ENCODE measurements at places on chromosomes 2 and 18.

GRCh38 chr18:25604894-25605597, 253.1 kb upstream of the ZNF521 start:
- DNase-seq: no peak

DNA sequence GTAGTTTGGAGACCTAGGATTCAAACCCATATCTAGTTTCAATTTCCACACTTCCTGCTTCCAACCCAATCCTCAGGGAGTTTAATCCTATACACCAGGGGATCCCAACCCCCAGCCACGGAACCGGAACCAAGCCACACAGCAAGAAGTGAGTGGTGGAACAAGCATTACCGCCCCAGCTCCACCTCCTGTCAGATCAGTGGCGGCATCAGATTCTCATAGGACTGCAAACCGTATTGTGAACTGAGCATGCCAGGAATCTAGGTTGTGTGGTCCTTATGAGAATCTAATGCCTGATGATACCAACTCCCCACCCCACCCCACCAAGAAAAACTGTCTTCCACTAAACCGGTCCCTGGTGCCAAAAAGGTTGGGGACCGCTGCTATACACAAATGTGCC, 52.5 kb downstream of the PRPF40A start:
- DNase-seq: no peak

DNA sequence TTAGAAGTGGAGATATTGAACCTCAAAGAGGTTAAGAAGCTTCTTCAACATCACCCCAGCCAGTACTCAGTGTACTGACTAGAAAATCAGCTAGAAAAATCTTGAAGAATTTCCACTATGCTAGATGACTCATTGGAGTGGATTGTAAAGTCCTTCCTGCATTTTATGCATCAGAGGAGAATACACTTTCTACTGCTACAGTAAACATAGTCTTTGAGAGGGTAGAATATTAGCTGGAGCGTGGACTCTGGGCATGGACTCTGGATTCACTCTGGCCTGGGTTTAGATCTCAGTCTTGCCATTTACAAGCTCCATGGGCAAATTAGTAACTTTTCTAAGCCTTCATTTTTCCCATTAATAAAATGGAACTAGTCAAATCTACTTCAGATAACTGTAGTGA, 215.9 kb downstream of the IRS1 start:
- DNase-seq: no peak

GRCh38 chr2:83221258-83221657, 1237.8 kb downstream of the SUCLG1 start:
- no peak for DNase-seq

DNA sequence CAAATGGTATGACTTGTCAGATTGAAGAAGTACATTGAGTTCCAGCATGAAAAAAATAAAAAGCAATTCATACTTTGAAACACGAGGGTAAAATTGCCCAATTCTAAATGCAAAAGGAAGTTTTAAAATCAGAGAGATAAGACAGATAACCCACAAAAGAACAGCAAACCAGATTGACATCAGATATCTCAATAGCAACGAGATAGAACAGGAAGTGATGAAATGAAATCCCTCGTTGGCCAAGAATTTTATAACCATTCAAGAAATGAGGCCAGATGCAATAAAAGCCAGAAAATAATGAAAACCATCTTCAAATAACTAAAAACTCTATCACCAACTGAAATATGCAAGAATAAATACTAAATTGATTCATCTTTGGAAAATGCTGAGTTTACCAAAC, 172.8 kb downstream of the CD226 start:
- DNase-seq: no peak

DNA sequence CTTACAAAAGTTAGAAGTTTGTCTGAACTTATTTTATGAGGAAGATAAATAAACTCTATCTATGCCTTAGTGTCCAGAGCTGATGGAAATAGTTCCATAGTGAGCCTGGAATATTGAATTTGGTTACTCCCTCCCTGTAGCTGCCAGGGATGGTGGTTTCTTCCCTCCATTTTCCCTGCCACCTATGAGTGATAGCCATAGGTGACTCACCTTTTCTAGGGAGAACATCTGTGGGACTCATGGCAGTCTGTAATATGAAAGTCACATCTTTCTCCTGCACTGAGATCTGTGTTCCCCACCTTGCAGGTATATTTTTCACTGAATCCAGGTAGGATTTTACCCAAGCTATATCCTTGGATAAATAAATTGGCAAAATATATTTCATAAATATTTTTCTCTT, 148.8 kb downstream of the TPGS2 start:
- no peak for DNase-seq

DNA sequence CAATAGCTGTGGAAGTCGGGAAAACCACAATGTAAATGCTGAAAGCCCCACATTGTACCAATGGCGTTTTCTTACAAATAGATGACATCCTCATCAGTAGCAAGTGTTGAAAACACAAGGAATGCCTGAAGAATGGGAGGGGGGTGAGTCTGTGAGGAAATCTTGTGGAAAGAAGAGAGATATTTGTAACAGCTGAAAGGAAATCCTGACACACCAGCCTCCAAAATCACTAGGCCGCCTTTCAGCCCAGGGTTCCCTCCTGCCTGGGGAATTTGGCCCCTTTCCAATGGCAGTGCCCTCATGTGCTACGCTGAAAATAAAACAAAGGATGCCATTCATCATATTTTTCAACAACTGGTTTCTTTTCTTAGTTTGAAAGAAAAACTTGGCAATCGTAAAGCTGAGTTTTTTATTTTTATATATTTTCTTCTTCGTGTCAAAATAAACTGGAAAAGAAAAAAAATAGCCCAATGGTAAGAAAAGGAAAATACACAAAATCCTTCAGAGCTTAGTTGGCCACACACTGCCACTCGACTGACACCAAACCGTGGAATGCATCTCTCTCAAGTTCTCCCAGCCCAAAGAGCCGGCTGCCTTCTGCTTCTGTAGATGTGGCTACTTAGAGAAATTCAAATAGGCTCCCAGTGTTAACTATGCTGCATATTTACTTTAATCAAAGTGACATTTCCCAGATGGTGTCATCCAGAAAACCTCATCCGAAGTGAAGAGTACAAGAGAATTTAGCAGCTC, 52.0 kb downstream of the FTCDNL1 start:
- DNase-seq: no peak

GRCh38 chr2:138029276-138029675, 65.0 kb downstream of the HNMT start:
- DNase-seq: no peak

DNA sequence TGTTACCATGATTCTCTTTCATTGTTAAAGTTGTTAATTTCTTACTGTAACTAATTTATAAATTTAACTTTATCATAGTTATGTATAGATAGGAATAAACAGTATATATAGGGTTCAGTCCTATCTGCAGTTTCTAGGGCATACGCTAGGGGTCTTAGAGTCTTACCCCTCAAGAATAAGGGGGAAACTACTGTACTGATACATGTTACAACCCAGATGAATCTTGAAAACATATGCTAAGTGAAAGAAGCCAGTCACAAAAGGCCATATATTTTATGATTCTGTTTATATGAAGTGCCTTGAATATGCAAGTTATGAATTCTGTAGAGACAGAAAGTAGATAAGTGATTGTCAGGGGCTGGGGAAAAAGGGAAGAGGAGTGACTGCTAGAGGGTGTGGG, 52.4 kb downstream of the RTN4 start:
- DNase-seq: no peak

DNA sequence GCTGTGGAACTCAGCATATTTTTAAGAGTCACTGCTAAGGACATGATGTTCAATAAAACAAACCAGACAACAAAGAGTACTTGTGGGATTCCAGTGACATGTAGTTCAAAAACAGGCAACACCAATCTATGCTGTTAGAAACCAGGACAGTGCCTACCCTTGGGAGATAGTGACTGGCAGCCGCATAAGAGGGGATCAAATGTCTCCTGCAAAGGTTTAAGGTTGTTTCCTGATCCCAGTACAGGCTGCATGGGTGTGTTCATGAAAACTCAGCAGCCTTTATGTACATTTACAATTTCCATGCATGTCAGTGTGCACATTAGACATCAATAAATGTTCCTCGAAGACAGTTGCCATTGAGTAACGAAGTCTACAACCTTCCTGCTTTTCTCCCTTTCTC, 183.8 kb downstream of the PID1 start:
- peak; percentile 48 for DNase-seq

- no peak for DNase-seq
These were observed 123.2 kb upstream of the DNAJC10 start for GRCh38 chr2:182592691-182593393.

DNA sequence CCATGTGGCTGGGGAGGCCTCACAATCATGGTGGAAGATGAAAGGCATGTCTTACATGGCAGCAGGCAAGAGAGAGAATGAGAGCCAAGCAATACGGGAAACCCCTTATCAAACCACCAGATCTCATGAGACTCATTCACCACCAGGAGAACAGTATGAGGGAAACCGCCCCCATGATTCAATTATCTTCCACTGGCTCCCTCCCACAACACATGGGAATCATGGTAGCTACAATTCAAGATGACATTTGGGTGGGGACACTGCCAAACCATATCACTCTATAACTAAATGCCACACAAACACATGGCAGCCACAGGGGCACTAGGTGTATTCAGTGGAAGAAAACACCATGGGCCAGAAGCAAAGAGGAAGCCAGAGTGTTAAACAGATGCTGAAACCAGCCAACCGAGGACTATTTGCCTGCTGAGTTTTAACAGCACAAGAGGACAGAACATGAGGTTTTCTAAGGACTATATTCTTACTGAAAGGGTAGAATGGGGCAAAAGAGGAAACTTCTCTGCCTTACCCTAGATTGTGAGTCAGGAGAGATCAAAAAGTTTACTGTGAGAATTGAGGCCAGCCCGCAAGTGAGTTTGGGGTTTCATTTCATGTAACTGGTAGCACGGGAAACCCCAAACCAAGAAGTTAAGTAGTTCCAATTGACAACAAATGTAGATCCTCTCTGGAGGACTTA, 49.2 kb downstream of the SIGLEC15 start:
- DNase-seq: no peak

GRCh38 chr2:9225806-9226205, 19.2 kb downstream of the ASAP2 start:
- no peak for DNase-seq

DNA sequence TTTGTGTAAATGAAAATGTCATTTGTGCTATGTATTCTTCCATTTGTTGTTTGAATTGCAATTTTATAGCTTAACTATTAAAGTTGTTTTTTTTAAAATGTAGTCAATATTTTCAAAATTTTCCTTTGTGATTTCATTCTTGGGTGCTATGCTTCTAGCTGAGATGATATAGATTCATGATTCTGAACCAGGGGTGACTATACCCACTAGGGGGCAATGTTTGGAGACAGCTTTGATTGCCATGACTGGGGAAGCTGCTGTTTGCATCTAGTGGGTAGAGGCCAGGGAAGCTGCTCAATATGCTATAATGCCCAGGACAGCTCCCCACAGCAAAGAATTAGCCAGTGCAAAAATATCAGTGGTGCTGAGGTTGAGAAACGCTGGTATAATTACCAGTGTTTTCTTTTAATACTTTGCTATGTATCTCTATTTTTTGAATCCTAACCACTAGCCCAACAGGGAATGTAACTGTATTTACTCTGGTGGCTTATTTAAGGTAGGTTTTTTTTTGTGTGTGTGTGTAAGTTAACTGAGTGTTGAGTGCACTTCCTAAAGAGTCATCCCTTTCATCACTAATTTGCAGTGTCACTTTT, 99.7 kb downstream of the MEP1B start:
- peak; percentile 5 for DNase-seq

GRCh38 chr2:216345846-216346245, 26.4 kb downstream of the MARCHF4 start:
- DNase-seq: no peak

GRCh38 chr2:223712642-223713041, 110.5 kb upstream of the SCG2 start:
- DNase-seq: no peak

DNA sequence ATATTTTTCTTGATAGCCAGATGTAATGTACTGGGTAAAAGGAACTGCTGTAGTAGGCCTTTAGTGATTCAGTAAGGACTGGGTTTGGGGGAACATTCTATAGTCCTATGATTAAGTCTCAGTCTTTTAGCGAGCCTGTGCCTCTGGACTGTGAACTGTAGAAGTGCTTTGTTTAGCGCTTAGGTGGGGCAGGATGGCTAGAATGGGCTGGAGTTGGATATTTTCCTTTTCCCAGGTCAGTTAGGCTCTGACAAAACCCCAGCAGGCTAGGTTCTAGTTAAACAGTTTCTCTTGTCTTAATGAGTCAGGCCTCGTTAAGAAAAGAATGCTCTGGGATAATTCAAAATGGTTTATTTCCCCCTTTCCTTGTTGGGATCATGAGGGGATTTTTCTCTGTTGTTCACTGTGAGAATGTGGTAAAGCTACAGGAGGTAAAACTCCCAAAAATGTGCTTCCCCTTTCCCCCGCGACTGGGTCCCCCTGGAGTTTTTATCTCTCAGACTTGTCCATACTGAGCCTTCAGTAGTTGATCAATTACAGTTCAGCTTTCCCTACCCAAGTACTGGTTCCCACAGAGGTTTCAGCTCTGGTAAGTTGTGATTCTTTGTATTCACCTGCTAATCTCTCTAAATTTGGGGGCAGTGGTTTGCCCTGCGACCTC, 31.5 kb downstream of the EHBP1 start:
- DNase-seq: no peak

GRCh38 chr18:24076950-24077349, 61.9 kb upstream of the CABYR start:
- no peak for DNase-seq

- no peak for DNase-seq
These were observed 88.9 kb downstream of the SOWAHC start for GRCh38 chr2:109703077-109703476.

DNA sequence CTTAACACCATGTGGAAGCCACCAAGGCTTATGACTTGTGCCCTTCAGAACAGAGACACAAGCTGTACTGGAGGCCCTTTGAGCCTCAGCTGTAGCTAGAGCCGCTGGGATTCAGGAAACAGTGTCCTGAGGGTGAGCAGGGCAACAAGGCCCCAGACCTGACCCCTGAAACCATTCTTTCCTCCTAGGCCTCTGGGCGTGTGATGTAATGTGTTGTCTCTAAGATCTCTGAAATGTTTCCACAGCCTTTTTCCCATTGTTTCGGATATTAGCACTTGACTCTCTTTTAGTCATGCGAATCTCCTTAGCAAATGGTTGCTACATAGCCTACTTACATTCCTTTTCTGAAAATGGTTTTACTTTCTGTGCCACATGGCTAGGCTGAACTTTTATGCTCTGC, 114.9 kb downstream of the CD8B2 start:
- DNase-seq: no peak

DNA sequence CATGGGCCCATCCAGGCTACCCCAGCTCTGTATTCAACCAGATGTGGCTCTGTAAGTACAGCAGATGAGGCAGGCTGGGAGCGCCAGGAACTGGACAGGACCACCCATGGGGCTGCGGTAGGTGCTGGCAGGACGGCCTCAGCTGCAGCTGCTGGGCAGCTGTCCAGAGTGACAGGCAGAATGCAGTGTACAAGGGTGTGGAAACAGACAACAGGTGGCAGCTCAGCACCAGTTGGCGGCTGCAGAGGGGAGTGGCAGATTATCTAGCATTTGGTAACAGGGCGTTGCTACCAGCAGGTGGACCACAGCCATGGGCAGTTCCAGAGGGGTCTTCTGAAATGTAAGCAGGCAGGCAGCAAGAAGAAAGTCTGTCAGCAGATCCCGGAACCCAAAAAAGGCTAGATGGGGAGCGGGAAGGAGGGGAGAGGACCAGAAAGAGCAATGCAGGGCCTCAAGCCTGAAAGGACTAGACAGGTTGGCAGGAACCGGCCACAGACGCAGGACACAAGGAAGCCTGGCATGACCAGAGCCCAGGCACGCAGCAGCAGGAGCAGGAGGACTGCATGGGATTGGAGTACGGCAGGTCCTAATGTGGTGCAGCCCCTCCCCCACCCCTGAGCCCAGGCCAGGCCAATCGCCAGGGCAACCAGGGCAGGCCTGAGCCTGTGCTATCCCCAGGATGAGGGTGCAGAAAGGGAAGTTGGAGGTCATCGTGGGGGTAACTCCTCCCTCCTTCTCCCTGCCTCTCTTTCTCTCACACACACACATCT, 24.7 kb downstream of the PKDCC start:
- DNase-seq: no peak

Data from NCI-H187 treated with DMSO at 0.1 percent for 48 hours (cell line).